ENCODE measurements at places on chromosomes 11 and 22.

DNA sequence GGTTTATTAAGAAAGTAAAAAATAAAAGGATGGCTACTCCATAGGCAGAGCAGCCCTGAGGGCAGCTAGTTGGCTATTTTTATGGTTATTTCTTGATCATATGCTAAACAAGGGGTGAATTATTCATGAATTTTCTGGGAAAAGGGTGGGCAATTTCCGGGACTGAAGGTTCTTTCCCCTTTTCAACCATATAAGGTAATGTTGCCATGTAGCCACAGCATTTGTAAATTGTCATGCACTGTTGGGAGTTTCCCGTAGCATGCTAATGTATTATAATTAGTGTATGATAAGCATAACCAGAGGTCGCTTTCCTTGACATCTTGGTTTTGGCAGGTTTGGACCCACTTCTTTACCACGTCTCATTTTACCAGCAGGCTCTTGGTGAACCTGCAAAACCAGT, 610.4 kb upstream of the B3GAT1 start:
- DNase-seq, result no peak

DNA sequence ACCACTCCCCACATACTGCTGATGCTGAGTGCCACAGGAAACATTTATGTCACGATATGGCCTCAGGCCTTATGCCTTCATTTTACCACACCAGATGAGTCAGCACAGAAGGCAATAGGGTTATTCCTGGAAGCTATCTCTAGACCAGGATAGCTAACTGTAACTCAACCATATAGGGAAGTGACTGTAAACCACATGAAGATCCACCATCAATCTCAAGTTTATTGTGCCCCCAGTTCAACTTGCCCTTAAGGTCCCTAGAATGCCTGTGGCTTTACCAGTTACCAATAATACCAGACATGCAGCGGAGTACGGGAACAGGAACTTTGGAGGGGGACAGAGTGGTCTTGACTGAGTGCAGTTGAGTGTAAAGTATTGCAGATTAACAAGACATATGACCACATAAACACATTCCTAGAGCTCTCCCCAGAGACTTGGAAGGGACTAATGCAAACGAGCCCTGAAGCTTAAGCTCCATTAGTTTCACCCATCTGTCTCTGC, 180.9 kb downstream of the KIF18A start:
- DNase-seq, result peak; percentile 30

DNA sequence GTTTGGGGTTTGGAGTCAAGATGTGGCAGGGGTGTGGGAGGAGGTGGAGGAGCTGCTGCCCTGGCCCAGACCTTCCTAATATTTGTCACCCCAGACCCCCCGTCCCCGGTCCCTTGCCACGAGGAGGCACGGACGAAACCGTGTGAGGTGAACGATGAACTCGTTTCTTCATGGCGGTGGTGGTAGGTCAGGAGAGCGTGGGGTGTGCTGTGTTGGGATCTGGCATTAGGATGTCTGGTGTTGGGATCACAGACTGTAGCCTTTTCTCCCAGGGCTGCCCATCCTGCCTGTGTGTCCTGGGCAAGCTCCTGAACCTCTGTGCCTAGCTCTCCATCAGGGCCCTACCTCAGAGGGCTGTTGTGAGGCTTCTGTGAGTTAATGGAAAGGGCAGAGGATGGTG, 8.4 kb downstream of the MAPK8IP2 start:
- DNase-seq, result no peak

- no peak for DNase-seq
Measured at GRCh38 chr11:13366266-13367026, 88.9 kb downstream of the BMAL1 start.

- no peak for DNase-seq
Measured at GRCh38 chr11:111059726-111060125, 185.8 kb upstream of the POU2AF2 start.

DNA sequence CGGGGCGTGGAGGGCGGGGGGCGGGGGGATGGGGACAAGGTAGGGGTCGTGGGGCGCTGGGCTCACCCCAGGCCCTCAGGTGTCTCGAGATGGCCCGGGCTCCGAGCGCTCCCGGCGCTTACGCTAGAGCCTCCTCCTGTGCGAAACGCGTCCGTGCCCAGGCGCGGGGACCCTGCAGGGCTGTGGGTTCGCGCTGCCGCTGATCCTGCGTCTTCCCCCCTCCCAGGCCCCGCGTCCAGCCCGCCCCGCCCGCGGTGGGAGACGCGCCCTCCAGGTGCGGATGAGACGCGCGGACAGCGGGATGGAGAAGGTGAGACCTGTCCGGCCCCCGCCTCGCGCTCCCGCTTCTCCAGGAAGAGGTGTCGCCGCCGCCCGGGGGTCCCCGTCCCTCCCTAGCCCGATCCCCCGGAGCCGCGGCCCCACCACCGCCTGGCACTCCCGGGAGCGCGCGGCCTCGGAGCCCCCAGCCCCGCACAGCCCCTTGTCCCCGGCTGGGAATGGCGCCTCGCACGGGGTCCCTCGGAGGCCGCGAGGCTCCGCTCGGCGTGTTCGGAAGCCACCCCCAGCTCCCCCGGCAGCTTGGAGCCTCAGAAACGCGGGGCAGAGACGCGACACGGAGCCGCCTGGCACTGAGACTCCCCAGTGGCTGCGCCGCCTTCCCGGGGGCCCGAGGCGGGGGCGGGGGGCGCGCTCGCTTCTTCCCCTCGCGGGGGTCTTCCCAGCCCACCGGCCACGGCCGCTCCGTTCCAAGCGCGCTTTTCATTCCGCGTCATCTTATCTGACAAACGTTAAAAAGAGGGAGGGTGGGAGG, 27.6 kb upstream of the TOLLIP start:
- DNase-seq, result no peak

DNA sequence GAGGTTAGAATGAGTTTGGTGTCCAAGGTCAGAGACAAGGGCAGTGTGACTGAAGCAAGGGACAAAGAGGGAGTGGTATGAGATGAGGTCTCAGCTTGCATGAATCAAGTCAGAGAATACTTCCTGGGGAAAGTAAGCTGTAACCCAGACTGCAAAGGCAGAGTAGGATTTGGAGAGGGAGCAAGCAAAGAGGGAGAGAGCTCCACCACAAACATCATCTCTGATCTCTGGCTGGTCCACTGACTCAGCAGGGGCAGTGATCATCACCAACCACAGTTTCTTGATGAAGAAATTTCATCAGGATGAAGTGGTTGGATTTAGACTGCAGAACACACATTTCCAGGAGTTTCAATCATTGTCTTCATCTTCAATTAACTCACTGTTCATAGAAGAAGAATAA, 54.9 kb upstream of the HMGXB4 start:
- DNase-seq, result no peak

DNA sequence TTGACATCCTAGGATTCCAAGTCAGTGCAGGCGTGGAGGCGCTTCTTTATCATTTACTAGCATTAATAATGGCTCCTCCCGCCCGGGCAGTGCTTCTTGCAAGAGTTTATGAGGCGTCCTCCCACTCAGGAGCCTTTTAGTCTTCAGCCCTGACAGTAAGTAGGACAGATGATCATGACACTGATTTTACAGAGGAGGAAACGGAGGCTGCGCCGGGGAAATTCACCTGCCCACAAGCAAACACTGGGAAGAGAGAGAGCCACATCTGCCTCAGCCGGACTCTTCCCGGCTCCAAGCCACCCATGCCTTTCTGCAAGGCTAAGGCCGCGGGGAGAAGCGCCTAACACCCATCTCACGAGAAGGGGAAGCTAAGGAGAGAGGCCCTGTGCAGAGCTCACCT, 35.9 kb downstream of the KIAA0930 start:
- no peak for DNase-seq

GRCh38 chr22:27438271-27438980, 363.1 kb downstream of the MN1 start:
- DNase-seq, result no peak

DNA sequence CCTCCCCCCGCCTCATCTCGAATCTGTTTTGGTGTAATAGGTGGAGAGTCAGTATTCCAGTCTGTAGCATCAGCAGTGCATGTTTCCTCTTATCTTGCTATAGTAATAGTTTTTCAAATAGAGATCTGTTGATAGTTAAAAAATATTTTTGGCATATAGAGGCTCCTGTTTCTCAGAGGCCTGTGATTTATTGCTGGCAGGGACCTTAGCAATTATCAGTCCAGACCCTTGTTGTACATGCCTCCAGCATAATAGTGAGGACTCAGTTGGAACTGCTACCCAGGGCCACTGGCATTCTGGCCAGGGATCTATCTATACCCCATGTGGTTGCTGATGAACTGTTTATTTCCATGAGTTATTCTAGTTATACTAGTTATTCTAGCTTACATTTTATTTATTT, 52.6 kb downstream of the SPECC1L start:
- DNase-seq, result no peak

Data from H54 (cell line).